ENCODE measurements at places on chromosomes 2 and 18. TPM values are rescaled to one million over a fixed set of nuclear protein-coding genes. Genes with fewer than 3 reads are reported as not detected.
A peak's percentile ranks its signal among the peaks of the same experiment; 100 is the strongest.

DNA sequence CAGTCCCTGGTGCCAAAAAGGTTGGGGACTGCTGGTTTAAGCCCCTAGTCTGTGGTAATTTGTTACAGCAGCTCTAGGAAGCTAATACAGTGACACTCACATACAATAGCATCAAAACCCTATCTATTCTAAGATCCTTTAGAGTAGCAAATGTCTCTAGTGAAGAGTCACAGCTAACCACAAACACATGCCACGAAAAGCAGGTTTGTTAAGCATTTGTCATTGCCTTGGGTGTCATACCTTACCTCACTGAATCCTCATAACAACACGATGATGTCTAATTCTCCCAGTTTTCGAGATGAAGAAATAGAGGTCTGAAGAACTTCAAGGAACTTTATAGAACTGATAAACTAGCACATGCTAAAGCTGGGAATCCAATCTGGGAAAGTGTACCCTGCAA is 29.6 kb upstream of the RNF152 start:
- no peak for DNase-seq

- DNase-seq = no peak
Measured at GRCh38 chr2:19607400-19607799, 249.0 kb upstream of the OSR1 start.

DNA sequence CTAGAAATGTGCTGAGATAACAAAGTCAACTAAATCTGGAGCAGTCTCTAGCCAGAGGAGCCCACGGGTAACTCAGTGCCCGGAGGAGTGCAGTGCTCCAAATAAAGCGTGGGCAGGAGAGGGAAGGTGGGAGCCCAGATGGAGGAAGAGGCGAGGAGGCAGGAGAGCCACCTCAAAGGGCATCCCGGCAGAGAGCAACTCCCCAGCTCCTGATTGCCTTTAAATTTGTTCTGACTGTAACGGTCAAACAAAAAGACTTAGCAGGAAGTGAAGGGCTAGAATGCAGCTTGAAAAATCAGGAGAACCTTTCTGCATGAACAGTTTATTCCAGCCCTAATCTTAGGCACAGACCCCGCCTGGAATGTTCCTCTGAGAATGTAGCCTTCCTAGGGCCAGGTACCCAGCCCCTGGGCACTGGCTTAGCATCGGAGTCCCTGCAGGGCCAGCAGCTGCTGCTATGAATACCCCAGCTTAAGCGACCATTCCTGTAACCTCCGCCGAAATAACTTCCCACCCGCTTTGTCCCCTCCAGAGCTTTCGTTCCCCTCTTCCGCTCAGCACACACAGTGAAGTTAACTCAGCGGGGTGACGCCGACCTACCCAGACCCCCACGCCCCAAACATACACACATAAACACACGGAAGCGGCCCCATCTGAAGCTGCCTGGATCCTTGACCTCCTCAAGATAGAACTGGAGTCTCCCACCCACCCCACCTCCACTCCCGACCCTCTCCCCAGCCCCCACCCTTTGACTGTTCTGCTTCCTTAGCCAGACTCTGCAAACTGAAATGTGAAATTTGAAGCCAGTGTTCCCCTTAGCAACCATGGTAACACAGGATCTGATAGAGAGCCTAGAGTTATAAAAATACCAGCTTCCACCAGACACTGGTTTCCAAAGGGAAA is 123.2 kb downstream of the SMAD7 start:
- peak; percentile 81 for DNase-seq

- DNase-seq = no peak
Measured at GRCh38 chr18:46413684-46414083, 243.3 kb downstream of the LOXHD1 start.

- DNase-seq = peak; percentile 62
Measured at GRCh38 chr18:79393181-79393634, 2.5 kb upstream of the NFATC1 start.

- no peak for DNase-seq
Measured at GRCh38 chr2:234158812-234159211, 108.3 kb downstream of the SPP2 start.

DNA sequence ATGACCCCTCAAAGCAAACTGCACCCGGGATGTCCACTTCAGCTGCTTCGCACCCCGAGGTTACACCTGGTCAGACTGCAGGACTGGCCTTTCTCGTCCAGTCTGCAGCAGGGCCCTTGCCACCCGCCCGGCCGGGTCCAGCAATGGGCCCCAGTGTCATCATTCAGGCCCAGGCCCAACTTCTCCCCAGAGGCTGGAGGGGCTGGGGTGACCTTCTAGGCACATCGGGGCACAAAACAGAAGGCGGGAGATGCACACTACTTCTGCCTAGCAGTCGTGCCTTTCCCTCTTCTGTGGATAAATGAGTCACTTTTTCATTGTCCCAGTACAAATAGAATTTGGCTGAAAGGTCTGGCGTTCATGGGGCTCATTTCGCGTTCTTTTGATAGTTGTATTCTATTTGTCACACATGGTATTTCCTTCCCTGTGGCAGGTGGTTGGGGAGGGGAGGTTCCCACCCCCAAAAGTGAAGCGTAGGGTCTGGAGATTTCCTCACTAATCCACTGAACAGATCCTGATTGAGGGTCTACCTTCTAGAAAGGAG is 56.9 kb upstream of the ID2 start:
- DNase-seq = no peak

DNA sequence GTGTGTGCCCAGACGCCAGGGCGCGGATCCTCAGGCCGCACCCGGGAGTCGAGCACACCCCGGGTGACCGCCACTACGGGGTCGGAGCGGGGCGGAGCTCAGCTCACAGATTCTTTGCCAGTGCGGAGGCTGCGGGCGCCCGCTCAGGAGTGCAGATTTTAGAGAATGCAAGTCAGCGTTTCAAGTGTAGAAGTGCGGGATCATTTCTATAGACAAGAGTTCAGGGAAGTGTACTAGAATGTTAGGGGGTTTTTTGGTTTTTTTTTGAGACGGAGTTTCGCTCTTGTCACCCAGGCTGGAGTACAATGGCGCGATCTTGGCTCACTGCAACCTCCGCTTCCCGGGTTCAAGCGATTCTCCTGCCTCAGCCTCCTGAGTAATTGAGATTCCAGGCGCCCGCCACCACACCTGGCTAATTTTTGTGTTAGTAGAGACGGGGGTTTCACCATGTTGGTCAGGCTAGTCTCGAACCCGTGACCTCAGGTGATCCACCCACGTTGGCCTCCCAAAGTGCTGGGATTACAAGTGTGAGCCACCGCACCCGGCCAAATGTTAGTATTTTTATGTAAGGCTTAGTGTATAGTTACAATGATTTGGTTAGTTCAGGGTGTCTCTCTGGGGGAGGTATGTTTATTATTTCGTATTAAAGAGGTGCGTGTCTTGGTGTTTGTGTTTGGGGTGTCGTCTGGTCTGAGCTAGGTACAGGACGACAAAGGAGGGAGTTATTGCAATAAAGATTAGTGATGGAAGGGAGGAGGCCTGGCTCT is 619 bp upstream of the FAM168B start:
- DNase-seq = no peak

GRCh38 chr18:22238036-22238435 is 68.6 kb downstream of the GATA6 start:
- DNase-seq = no peak

DNA sequence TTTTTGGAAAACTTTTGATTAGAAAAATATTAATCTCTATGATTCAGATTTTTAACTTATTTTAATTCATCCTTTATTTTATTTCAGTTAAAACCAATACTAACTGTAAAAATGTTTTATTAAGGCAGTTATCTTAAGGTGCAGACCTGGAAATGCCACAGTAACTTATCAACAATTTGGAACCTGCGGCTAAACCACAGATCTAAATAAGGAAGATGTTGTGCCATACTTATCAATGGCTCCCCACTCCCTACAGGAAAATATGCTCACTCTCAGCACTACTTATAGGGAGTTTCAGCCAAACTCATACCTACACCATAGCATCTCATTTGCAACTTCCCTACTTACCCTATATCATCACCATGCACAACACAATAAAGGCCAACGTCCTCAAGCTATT is 226.9 kb upstream of the KYNU start:
- no peak for DNase-seq

DNA sequence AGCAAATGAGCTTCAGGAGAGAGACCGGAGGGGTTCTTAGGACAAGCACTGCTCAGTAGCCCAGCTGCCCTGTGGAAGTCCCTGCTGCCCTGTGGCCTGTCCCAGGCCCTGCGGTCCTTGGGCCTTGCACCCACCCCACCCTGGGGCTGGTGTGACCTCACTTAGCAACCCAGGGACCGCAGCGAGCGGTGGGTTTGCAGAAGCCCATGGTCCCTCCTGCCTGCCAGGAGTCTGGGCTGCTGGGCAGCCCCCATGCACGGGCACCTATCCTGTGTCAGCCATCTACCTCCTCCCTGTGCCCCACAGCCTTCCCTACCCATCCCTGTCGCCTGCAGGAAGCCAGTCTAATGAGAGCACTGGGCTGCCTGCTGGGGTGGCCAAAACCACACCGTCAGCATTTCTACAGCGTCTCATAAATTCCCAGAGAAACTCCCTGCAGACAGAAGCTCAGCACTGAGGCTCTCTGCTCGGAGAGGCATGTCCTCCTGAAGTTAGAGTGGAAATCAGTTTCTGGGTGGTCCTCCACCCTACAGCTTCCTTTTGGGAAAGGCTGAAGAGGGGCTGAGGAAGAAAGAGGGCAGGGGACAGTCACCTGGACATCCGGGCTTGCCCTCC is 231.1 kb upstream of the HS6ST1 start:
- DNase-seq = no peak

DNA sequence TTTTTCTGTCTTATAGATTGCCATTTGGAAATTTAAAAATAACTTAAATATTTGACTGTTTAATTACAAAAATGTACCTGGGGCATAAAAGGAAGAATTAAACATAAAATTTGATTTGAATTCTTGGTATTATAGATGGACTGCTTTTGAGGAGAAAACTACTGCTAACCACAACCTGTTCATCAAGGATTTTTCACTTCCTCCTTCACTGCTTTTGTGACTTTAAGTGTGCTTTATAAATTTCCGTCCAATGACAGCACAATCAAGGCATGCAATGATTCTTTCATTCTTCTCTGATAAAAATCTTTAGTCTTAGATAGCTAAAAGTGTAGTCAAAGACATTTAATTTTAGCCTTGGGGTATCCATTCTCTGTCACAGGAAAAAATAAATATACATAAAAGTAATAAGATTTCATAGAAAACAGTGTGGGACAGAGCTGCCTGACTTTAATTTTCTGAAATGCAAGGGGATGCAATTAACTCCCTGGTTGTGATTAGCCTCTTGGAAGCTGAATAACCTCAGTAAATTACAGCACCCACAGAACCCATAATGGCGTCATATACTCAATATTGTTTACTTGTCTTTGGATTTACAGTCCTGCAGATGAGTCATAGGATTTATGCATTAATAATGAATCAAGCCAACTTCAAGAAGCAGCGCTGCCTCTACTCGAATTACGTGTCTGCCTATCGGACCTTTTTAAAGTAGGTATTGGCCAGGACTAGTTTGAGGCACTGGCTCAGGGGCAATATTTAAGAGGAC is 587.9 kb downstream of the NRXN1 start:
- DNase-seq = no peak

GRCh38 chr2:39370101-39370500 is 67.0 kb downstream of the MAP4K3 start:
- DNase-seq = no peak

GRCh38 chr2:23606968-23607367 is 222.0 kb downstream of the KLHL29 start:
- no peak for DNase-seq

DNA sequence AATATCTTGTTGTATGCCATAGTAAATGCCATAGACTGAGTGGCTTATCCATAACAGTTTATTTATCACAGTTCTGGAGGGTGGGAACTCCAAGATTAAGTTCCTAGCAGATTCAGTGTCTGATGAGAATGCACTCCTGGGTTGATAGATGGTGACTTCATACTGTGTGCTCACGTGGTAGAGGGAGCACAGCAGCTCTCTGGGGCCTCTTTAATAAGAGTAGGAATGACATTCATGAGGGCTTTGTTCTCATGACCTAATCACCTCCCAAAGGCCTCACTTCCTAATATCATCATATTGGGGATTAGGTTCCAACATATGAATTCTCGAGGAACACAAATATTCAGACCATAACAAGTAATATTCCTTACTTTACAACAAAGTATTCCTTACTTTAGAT is 98.1 kb upstream of the SH3BP4 start:
- DNase-seq = no peak

GRCh38 chr18:28078298-28078697 is 98.6 kb downstream of the CDH2 start:
- no peak for DNase-seq

DNA sequence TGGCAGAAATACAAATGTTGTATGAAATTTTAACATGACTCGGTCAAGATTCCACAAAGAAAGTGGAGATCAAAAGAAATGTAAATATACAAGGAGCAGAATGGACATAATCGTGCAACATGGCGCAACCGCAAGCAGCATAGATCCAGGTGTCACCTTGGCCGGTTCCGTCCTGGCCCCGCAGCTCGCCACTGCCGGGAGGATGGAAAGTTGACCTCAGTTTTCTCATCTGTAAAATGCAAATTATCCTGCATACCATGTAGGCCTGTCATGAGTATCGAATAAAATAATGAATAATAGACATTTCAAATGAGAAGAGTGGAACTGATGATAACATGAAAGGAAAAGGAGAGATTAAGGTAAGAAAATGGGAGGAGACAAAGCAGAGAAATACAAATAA is 427.3 kb upstream of the SMIM21 start:
- DNase-seq = no peak

DNA sequence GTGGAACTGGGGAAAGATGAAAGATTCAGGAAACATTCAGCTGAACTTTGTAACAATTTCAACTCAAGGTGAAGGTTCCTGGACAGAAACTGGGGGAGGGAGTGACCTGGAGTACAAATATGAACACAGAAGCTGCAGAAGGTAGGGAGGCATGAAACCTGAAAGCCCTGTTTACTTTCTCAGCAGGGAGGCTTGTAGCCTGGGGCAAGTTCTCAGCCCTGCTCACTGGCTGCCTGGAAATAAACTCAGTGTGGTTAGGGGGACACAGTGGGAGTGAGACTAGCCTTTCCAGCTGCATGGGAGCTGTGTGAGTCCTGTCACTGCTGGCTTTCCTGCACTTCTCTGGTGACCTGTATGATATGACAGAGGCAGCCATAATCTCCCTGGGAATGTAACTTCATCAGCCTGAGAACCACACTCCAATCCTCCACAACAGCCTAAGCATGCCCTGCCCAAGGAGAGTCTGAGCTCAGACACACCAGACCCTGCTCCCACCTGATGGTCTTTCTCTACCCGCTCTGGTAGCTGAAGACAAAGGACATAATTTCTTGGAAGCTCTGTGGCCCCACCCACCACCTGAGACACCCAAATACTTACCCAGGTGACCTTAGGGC is 77.0 kb downstream of the ZSWIM2 start:
- DNase-seq = peak; percentile 67

GRCh38 chr2:128607440-128607839 is 288.8 kb upstream of the HS6ST1 start:
- no peak for DNase-seq

The PLB1 gene
- 0.77 TPM for total RNA-seq

The STAT4 gene
- total RNA-seq = 8.4 TPM

The LIPG gene
- 4.0 TPM for total RNA-seq

The SLC16A14 gene
- total RNA-seq = 11.6 TPM

The EVX2 gene
- not detected for total RNA-seq

The PMAIP1 gene
- 106 TPM for total RNA-seq

The NAT8 gene
- total RNA-seq = not detected

The DSG4 gene
- not detected for total RNA-seq

The MYCN gene
- total RNA-seq = 50.3 TPM

The FAM210A gene
- total RNA-seq = 28.1 TPM

The CYP20A1 gene
- total RNA-seq = 22.9 TPM

The ZSCAN30 gene
- 32.8 TPM for total RNA-seq

The NFU1 gene
- total RNA-seq = 47.3 TPM
